ENCODE measurements at places on chromosomes 7 and 10.

DNA sequence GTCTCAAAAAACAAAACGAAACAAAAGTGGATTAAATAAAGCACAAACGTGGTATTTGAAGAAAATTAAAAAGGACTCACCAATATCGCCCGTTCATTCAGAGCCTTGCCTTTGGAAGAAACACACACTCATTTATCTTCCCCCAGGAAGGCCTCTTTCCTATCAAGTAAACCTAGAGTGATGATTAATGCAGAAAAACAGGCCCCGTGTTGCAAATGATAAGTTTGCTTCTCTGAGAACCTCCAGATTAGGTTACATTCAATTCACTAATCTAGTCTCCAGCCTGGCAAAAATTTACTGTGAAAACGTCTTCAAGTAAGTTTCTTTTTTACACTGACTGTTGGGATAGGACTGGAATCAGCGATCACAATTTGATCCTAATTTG lies 78.0 kb upstream of the C1GALT1 start:
- DNase-seq, result no peak

DNA sequence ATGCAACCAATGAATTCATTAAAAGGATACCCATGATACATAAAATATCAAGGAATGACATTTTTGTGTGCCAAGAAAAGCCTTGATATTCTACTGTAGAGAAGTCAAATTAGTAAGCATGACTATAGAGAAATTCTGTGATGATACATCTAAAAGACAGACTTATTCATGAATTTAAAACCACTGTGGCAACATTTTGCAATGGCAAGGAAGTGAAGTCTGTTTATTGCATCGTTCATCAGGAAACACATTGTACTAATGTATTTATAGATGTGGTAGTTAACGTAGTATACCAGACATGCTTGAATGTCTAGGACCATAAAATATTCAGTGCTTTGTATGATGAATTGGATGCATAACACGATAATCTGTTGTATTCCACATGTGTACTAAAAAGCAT lies 9.3 kb upstream of the CLEC5A start:
- no peak for DNase-seq

- no peak for DNase-seq
Measured at GRCh38 chr10:43939389-43939938, 290.8 kb upstream of the ZNF32 start.

DNA sequence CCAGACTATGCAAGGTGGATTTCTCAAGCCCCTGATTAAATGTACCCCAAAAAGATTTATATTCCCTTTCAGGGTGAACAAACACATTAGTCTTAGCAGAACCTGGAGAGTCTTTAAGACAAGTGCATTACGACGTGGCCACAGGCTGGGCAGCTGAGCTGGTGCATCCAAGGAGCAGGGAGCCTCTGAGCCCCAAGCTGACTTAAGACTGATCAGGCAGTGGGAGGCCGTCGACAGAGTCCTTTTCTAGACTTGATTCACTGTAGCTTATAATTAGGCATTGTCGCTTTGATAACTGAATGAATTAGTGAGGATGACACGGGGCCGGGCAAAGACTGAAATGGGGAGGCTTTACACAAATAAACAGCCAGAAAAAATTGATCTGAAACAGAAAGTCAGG lies 353.2 kb downstream of the GPAM start:
- DNase-seq, result no peak

DNA sequence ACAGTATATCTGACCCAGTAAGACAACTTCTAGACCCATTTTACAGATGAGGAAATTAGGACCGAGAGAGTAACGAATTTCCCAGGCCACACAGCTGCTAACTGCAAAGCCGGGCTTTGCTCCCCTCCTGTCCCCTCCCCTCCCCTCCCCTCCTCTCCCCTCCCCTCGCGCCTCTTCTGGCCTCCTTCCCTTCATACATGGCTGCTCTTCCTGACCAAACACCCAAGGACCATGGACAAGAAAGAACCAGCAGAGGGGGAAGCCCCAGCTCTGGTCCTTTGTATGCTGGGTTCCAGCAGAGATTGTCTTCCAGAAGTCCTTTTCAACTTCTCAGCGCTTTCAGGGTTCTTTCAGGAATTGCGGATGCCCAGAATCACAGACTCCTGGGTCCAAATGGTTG lies 3.6 kb upstream of the TMEM72 start:
- DNase-seq, result no peak

DNA sequence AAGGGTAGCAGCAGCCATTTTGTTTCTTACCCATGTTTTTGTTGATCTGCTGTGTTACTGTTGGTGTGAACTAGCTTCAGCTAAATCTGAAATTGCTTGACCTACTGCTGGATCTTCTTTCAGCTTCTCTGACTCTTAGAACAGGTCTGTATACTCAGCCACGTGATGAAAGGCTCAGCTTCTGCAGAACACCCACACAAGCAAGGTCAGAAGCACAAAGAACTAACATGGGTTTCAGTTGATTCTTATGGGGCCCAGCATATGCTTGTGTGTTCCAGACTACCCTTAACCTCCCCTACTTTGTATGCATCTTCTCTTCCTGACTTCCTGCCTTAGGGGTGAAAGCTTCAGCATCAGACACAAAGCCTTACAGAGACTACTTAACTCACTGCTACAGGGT lies 186.8 kb downstream of the HGF start:
- no peak for DNase-seq

DNA sequence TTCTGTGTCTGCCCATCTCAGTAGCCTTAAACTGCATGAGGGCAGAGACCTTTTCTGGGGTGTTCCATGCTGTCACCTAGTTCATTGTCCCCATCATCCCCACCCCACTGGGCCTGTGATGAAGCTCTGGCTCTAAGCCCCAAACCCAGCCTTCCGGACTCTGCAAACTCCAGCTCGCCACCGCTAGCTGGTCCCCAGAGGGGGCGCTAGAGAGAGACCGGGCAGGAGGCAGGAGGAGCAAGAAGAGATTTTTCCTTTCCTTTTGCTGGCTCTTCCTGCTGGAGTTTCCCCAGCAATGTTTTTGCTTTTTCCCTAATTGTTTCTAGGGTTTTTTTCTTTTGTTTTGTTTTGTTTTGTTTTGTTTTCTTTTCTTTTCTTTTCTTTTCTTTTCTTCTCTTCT lies 234.4 kb downstream of the TEX36 start:
- DNase-seq, result no peak

DNA sequence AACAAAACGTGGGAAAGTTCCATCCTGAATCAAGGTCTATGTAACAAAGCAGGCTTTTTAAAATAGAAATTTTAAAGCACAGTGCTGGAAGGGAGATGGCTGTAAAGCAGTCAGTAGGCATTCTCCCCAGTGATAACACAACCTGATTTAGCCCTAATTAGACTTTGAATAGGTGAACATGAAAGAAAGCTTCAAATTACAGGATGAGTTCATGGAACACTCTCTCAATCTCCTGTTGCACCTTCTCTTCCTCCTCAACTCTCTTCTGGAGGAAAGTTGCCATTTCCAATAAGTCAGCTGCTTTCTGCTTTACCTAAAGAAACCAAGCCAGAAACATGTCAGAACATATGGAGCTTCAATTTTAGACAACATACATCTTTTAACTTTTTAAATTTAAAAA lies 20.1 kb downstream of the SFR1 start:
- no peak for DNase-seq

DNA sequence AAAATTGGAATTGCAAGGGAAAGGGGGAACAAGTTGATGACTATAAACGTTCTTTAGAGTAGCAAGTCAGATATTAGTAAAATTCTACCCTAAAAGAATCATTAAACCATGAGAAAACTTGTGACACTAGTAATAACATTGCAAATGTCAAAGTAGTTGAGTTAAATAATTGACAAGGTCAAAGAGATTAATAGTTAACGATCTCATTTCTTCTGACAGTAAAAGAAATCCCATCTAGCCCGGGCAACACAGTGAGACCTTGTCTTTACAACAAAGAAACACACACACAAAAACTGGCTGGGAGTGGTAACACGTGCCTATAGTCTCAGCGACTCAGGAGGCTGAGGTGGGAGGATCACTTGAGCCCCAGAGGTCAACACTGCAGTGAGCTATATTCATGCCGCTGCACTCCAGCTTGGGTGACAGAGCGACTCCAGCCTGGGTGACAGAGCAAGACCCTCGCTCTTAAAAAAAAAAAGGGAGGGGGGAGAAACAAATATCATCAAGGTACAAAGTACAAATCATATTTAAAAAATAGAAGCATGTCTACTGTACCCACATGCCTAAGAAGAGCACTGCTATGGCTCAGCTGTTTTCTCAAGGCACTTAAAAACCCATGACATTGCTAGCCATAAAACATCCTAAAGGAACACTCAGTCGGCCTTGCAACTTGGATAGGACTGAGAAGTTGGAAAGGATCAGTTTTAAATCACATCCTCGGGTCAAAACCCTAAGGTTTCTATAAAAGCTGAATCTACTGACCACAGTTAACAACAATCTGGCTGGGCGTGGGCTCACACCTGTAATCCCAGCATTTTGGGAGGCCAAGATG lies 401.1 kb downstream of the PARD3 start:
- no peak for DNase-seq

GRCh38 chr10:75475460-75476182 lies 44.2 kb downstream of the LRMDA start:
- no peak for DNase-seq

DNA sequence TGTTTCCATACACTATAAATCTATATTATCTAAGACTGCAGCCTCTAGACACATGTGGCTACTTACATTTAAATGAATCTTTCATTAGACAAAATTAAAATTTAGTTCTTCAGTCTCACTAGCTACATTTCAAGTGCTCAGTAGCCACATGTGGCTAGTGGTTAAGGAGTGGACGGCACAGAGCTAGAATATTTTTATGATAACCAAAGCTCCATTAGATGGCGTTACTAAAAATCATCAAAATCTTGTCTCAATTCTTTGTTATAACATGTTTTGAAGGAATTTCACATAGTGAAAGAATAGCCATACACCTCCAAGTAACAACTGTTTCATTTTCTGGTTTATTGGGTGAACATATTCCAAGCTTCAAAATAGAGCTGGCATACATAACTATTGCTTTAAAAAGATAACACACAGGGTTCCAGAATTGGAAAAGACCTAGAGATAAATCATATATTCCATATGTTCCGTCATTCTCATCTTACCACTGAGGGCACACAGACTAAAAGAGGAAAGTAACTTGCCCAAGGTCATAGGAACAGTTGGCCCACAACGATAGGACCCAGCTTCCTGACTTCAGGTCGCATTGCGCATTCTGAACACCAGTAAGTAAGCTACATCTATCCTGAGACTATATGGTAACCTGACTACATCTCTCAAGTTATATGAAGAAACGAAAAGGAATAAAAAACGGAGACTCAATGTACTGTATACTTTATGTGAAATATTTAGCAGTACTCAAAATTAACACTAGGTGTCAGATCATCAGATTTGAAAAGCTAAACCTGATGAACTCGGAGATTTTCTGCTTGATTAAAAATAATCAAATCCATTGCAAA lies 66.6 kb downstream of the CAV1 start:
- DNase-seq, result no peak

DNA sequence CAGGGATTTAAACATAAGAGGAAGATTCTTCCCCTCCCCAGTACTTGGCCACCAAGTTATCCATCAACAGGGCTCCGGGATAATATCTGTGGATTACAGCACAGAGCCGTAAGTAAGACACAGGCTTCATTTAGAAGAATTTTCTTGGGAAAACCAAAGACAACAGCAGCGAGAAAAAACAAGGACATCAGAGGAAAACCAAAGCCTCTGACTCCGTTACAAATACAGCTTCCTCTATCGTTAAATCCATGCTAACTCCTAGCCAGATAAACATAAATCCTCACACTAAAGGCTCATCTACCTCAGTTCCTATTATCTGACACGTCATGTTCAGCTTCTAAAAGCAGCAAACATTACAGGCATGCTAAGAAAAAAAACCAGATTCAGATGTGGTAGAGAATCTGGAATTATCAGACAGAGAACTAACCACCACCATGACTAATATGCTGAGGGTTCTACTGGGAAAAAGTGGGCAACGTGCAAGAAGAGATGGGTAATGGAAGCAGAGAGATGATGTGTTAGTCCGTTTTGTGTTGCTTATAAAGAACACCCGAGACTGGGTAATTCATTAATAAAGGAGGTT lies 48.4 kb downstream of the BRI3 start:
- DNase-seq, result no peak

GRCh38 chr7:157080111-157080730 lies 58.5 kb upstream of the UBE3C start:
- DNase-seq, result no peak

GRCh38 chr7:138982204-138982623 lies 1.0 kb upstream of the KIAA1549 start:
- no peak for DNase-seq

GRCh38 chr7:22765609-22766008 lies 38.6 kb downstream of the IL6 start:
- DNase-seq, result no peak

GRCh38 chr7:2446676-2447075 lies 29.5 kb downstream of the GRIFIN start:
- no peak for DNase-seq

- DNase-seq, result no peak
Measured at GRCh38 chr7:100166317-100166940, 2.0 kb downstream of the GAL3ST4 start.

DNA sequence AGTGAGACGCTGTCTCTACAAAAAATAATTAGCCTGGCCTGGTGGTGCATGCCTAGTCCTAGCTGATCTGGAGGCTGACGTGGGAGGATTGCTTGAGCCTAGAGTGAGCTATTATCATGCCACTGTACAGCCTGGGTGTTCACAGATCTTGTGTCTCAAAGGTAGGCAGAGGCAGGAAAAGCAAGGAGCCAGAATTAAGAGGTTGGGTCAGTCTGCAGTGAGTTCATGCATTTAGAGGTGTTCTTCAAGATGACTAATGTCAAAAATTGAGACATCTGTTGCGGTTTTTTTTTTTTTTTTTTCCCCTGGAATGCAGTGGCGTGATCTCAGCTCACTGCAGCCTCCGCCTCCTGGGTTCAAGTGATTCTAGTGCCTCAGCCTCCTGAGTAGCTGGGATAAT lies 5.4 kb downstream of the PPIA start:
- no peak for DNase-seq

- DNase-seq, result no peak
Measured at GRCh38 chr10:78109210-78109609, 75.5 kb downstream of the RPS24 start.

DNA sequence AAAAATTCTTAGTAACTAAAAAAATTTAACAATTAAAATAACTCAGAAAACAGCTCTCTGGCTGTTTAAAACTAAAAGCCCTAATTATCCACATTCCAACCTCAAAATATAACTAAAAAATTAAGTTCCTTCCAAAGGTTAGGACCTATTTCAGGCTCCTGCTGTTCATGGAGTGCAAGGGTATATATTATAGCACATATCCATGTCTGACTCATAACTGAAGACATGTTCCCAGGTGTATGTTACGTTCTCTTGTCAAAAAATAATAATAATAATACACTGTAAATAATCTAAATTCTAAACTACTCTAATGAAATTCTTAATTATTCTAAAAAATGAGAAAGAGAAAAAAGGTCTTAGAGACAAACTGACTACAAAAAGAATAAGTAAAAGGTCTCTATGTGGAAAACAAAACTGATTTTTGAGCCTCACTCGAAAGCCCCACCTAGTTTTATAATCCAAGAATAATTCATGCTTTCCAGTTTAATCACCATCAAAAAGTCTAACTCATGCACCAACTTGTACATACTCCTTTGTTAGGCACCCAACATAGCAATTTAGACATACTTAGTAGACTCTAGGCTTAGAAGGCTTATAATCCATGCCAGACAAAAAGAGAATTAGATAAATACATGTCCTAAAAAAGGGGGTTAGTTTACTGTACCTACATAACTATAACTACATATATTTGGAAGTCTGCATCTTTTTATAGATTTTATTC lies 171.4 kb downstream of the KMT2E start:
- DNase-seq, result no peak

- no peak for DNase-seq
Measured at GRCh38 chr7:135803143-135803542, 54.5 kb upstream of the FAM180A start.

- no peak for DNase-seq
Measured at GRCh38 chr7:22117222-22117621, 171.5 kb upstream of the CDCA7L start.

Measured in activated T-cell treated with anti-CD3 and anti-CD28 coated beads for 1 hour (primary cell).